ENCODE measurements at places on chromosomes 3 and 15.

DNA sequence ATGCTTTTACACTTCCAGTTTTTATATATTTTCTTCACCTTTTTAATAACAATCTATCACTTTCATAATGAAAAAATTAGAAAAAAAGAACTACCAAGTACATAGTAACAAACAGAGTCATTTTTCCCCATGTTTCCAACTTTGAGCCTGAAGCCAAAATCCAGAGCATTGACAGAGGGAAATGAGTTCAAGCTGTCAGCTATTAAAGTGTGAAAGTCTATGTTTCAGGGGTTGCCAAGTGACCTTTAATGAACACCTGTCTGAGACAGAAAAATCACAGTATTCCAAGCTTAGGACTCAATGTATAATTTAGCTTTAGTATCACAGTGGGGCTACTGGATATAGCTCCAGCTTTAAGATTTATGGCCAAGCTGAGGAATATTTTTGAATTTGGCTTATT lies 128.3 kb upstream of the GADL1 start:
- DNase-seq, result no peak

- DNase-seq, result no peak
Measured at GRCh38 chr3:116276675-116277074, 168.6 kb downstream of the LSAMP start.

DNA sequence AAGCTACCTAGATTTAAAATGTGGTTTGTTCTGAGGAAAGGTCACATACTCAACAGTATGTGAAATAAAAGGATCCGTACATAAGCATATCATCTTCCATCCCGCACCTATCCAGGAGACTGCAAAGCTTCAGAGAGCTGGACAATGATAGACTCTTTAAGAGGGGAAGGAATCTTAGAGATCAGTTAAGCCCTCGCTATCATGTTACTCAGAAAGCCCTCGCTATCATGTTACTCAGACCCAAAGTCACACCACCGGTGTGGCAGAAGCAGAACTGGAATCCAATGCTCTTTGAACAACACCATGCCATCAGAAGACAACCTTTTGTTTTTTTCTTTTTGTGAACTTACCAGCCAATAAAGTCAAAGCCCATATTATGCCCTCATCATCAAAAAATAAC lies 5.8 kb downstream of the ANO10 start:
- no peak for DNase-seq

DNA sequence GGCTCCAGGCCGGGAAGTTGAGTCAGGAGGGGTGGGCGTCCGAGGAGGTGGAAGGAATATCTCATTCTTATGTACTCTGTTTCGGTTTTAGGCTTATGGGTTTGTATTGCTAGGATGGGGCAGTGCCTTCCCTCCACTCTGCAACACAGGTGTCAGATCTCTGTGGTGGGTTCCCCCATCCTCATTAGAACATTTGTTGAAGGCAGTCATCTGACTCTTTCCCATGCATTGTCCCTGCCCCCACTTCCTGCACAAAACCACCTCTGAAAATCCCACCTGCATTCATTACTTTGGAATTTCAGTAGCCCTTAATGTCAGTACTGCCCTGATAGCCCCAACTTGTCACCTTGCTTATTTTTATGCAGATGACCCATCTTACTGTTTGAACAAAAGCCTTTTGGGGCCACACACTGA lies 29.5 kb downstream of the GYG1 start:
- DNase-seq, result no peak

- no peak for DNase-seq
Measured at GRCh38 chr3:176595307-176595706, 602.0 kb downstream of the TBL1XR1 start.

GRCh38 chr3:179809639-179810038 lies 156.8 kb downstream of the USP13 start:
- DNase-seq, result no peak

DNA sequence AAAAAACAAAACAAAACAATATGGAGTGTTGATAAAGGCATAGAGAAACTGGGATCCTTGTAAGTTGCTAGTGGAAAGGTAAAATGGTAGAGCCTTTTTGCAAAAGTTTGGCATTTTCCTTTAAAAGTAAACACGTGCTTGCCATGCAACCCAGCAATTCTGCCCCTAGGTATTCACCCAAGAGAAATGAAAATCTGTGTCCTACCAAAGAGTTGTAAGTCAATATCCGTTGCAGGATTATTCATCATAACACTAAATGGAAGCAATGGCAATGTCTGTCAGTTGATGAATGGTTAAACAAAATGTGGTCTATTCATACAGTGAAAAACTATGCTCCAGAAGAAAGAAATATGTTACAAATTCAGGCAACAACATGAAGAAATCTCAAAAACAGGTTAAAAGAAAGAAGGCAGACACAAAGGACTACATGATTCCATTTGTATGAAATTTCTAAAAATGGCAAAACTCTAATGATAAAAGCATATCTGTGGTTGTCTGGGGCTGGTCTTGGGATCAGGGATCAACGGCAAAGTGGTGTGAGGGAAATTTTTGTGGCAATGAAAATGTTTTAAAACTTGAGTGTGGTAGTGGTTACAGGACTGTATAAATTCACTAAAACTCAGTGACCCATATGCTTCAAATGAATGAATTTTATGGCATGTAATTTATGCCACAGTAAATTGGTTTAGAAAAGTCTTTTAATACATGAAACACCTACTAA lies 229.6 kb downstream of the OPA1 start:
- DNase-seq, result peak; percentile 90

GRCh38 chr3:195160257-195160898 lies 110.6 kb downstream of the XXYLT1 start:
- no peak for DNase-seq

DNA sequence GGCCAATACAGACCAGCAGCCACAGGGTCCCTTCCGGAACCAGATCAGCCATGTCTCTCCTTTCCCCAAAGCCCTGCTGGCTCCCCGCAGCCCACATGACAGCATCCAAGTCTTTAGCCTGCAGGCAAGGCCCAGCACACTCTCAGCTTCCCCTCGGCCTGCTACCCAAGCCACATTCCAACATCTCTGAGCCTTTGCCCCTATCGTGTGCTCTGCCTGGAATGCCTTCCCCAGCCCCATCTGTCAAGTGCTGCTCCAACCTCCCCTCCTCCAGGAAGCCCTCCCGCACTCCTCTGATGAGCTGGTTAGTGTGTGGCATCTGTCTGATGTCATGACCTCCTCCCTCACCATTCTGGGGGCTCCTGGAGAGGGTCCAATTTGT lies 8.5 kb downstream of the PLXND1 start:
- no peak for DNase-seq

- DNase-seq, result no peak
Measured at GRCh38 chr3:125374501-125374995, 577 bp downstream of the ZNF148 start.

DNA sequence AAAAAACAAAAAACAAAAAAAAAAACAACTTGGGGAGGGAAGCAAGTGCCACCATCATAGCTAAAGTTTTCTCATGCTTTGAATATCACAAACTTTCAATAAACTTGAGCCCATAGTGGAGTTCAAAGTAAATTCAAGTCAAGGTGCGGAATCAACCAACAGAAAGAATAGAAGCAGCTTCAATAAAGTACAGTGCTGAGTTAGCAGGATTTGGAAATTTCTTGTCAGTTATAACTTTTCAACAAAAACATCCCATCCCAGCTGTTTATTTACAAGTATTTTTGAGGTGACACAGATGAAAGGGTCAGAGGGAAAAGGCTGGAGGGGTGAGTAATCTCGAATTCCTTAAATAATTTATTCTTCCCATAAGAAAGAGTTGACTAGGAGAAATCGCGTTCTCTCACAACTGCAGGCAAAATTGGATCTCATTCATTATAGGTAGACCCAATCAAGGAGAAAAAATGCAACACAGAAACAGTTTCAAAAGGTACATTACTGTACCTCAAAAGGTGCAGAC lies 477.4 kb upstream of the RASGRP1 start:
- DNase-seq, result no peak

DNA sequence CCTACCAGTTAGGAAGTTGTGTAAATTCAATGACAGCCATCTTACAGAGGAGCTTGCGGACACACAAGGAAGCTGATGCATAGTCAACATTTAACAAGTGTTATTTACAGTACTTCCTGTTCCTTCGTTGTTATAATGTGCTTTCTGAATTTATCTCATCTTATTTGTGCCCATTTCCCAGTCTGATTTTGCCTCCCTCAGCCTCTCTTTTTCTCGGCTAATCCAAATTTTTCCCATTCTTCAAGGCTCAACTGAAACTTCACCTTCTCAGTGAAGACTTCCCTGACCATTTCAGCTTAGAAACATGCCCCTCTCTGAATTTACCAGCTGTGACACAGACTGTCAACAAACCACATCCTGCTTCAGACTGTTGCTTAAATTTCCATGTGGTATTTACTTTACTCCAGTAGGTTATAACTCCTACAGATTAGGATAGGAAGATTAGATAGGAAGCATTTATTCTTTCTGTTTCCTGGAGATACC lies 55.7 kb upstream of the CP start:
- DNase-seq, result peak; percentile 31

DNA sequence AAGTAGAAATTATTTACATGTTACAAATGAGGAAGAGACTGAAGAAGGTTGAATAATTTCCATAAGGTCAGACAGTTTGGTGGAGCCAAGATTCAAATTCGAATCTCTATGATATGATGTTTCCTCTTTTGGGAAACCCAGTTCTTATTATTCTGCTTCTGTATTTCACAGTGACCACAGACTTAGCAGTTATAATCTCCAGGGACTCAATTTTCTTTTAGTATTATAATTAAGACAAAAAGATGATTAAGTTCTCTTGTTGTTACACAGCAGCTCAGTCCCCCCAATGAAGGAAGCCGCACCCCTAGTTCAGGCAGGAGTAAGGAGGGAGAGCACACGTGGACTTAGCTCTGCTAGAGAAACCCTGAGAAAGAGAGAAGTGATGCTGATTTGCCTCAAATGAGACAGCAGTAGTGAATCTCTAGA lies 130.6 kb downstream of the CCNL1 start:
- no peak for DNase-seq

DNA sequence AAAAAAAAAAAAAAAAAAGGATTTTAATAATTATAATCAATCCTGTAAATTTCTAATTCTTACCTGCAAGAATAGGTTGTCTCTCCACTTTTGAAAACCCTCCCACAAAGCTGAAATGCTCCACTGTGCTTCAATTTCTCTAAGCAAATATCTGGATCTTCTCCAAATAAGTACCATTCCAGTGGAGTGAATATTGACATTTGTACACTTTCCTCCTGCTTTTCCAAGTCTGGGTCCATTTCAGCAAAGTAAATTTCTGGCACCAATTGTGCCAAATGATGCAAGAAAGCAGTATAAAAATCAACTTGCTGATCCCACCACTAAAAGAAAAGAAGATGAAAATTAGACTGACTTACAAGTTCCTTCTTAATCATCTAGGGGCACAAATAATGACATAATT lies 19.9 kb downstream of the UBR1 start:
- DNase-seq, result no peak

GRCh38 chr15:46120713-46121112 lies 485.9 kb downstream of the SQOR start:
- DNase-seq, result no peak

GRCh38 chr3:21893242-21893641 lies 142.2 kb upstream of the ZNF385D start:
- no peak for DNase-seq

DNA sequence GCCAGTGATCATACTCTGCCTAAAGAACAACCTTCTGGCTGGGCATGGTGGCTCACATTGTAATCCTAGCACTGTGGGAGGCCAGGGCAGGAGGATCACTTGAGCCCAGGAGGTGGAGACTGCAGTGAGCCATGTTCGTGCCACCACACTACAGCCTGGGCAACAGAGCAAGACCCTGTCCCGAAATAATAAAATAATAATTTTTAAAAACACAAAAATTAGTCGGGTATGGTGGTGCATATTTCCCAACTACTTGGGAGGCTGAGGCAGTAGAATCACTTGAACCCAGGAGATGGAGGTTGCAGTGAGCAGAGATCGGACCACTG lies 34.5 kb upstream of the ARID3B start:
- no peak for DNase-seq

DNA sequence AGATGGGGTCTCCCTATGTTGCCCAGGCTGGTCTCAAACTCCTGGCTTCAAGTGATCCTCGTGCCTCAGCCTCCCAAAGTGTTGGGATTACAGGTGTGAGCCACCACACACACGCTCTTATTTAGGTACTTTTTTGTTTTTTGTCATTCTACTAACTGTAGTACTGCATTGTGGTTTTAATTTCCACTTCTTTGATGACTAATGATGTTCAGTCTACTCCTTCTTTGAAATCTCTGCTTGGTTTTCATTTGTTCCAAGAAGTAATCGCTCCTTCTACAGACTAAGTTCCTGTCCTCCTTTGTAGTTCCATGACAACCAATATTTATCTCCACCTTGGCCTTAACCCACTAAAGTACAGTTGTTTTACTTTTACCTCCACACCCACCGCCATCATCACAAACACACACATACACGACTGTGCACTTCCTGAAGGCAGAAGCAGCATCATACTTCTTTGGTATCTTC lies 529 bp upstream of the DLEC1 start:
- DNase-seq, result no peak

Measured in astrocyte of the cerebellum (primary cell).